Peyer's patch (tissue), 4 donors: ENCODE measurements at places on chromosomes 3 and 15. TPM values are rescaled to one million over a fixed set of nuclear protein-coding genes. Genes with fewer than 3 reads are reported as not detected.

- H3K27ac ChIP-seq: no peak overlapping the region
- H3K36me3 ChIP-seq: no peaks in the 10 kb centered on the region
- DNase-seq: no peak
- no peaks in the 10 kb centered on the region for H3K4me1 ChIP-seq
Observed at GRCh38 chr3:107271787-107272387, 105.4 kb upstream of the CCDC54 start.

GRCh38 chr3:20574746-20575145, 388.7 kb upstream of the SGO1 start:
- no peaks in the 10 kb centered on the region for H3K36me3 ChIP-seq
- H3K4me3 ChIP-seq: no peak overlapping the region
- no peak overlapping the region for H3K27ac ChIP-seq
- no peaks in the 10 kb centered on the region for H3K4me1 ChIP-seq
- H3K27me3 ChIP-seq: no peaks in the 10 kb centered on the region

DNA sequence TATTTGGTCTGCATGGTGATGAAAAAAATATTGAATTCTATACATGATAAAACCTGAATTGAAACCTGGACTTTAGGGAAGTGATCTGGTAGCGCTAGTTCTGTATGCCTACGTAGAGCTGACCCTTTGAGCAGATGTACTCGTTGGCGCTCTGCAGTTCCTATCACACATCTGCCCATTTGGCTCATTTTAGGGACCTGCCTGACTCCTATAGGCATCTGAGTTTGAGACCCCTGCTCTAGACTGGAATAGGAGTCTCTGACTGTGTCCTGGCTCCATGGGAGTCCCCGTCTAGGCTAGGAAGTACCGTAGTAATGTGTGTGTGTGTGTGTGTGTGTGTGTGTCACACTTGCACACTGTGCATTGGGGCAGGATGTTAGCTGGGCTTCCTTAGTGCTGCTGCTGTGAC, 21.2 kb downstream of the STARD5 start:
- H3K4me1 ChIP-seq: peaks cover 12% of the 10 kb centered on the region
- peak; percentile 57 for DNase-seq
- H3K4me3 ChIP-seq: peak overlapping the region; percentile 29
- no peaks in the 10 kb centered on the region for H3K36me3 ChIP-seq
- peak overlapping the region; percentile 51 for H3K27ac ChIP-seq
- no peaks in the 10 kb centered on the region for H3K27me3 ChIP-seq

- no peaks in the 10 kb centered on the region for H3K36me3 ChIP-seq
- DNase-seq: no peak
- H3K4me3 ChIP-seq: no peak overlapping the region
- no peaks in the 10 kb centered on the region for H3K27me3 ChIP-seq
Observed at GRCh38 chr3:125512135-125512920, 7.7 kb downstream of the SNX4 start.

- H3K4me3 ChIP-seq: no peak overlapping the region
- no peaks in the 10 kb centered on the region for H3K27me3 ChIP-seq
- H3K27ac ChIP-seq: no peak overlapping the region
- DNase-seq: no peak
- H3K36me3 ChIP-seq: no peaks in the 10 kb centered on the region
- H3K4me1 ChIP-seq: peaks cover 21% of the 10 kb centered on the region
Observed at GRCh38 chr3:50278123-50278879, 586 bp upstream of the LSMEM2 start.

GRCh38 chr3:184426691-184427141, 46.9 kb downstream of the CHRD start:
- H3K4me1 ChIP-seq: no peaks in the 10 kb centered on the region
- no peak for DNase-seq
- H3K4me3 ChIP-seq: no peak overlapping the region
- H3K27me3 ChIP-seq: no peaks in the 10 kb centered on the region
- no peaks in the 10 kb centered on the region for H3K36me3 ChIP-seq

- H3K27me3 ChIP-seq: no peaks in the 10 kb centered on the region
- H3K4me1 ChIP-seq: no peaks in the 10 kb centered on the region
- H3K27ac ChIP-seq: no peak overlapping the region
- no peaks in the 10 kb centered on the region for H3K36me3 ChIP-seq
Observed at GRCh38 chr3:133282236-133282635, 117.6 kb upstream of the BFSP2 start.

GRCh38 chr3:193665370-193665989, 72.5 kb downstream of the OPA1 start:
- H3K27me3 ChIP-seq: no peaks in the 10 kb centered on the region
- H3K36me3 ChIP-seq: no peaks in the 10 kb centered on the region
- DNase-seq: no peak
- no peak overlapping the region for H3K4me3 ChIP-seq
- H3K4me1 ChIP-seq: no peaks in the 10 kb centered on the region
- H3K27ac ChIP-seq: no peak overlapping the region

The KCNH8 gene
- 0.18 TPM for total RNA-seq

DNA sequence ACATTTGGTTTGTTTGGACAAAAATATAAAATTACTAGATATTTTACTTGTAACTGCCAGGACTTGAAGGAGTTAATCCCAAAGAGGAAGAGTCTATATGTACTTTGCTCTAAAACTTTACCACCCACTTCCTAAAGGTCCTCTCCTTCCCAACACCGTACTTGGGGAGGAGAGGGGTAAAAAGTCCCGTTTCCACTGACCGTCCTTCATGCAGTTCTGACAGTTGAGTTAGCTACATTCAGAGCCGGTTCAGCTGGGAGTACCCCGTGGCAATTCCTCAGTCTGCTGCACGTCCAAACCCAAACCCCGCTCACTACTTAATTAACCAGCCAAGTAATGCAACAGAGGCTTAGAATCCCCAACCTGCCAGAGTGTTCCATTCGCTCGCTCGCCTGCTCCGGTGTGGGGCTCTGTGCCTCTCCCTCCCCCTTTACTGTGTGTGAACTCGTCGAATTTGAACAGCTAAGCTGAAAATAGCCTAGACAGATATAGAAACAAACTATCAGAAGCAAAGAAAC, 519.7 kb downstream of the FOXP1 start:
- peak overlapping the region; percentile 93 for H3K27ac ChIP-seq
- no peaks in the 10 kb centered on the region for H3K27me3 ChIP-seq
- H3K4me3 ChIP-seq: peak overlapping the region; percentile 58
- peaks cover 32% of the 10 kb centered on the region for H3K4me1 ChIP-seq
- H3K36me3 ChIP-seq: no peaks in the 10 kb centered on the region

DNA sequence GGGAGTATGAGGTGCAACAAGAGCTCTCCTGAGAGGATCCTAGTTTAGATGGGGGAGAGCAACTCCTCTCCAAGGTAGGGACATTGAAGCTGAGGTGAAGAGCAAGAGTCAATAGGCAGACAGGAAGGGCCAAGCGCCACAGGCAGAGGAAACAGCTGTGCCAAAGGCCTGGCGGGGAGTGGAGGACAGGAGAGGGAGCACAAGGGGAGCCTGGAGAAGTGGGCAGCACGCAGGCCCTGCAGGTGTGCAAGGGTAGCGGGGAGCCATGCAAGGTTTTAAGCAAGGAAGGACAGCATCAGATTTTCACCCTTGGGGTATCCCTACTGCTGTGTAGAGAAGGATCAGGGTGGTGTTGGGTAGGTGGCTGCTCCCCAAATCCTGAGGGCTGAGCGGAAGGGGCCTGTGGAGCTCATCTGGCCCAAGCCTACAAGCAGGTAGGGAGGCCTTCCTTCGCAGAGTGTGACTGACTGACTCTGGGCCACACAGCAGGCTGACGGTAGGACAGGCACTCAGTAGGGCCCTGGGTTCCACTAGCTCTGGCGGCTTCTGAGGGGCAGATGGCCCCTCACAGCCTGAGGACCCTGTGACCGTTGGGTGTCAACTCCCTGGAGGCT, 13.3 kb downstream of the CHST13 start:
- H3K4me3 ChIP-seq: no peak overlapping the region
- no peaks in the 10 kb centered on the region for H3K36me3 ChIP-seq
- no peaks in the 10 kb centered on the region for H3K27me3 ChIP-seq
- no peaks in the 10 kb centered on the region for H3K4me1 ChIP-seq

The AADACL2 gene
- 0.66 TPM for total RNA-seq

DNA sequence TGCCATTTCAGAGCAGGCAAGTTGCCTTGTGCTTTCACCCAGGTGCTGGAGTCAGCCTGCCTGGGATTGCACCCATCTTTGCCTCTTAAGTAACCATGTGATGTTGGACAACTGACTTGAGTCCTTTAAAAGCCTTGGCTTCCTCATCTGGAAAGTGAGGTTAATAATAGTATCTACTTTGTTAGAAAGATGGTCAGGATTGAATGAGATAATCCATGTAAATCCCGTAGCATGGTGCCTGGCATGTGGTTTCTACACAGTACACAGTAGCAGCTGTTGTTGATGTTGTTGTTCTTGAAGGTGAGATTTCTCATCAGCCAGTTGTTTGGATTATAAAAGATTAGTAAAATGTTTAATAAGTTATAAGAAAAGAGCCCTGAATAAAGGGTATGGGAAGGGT, 48.8 kb downstream of the PSMD6 start:
- H3K27me3 ChIP-seq: no peaks in the 10 kb centered on the region
- DNase-seq: no peak
- H3K27ac ChIP-seq: no peak overlapping the region
- H3K4me3 ChIP-seq: no peak overlapping the region

- H3K4me1 ChIP-seq: peaks cover 5% of the 10 kb centered on the region
- H3K27ac ChIP-seq: no peak overlapping the region
- no peak overlapping the region for H3K4me3 ChIP-seq
Observed at GRCh38 chr15:67897646-67898339, 57.9 kb upstream of the RNU6-1 start.

GRCh38 chr3:20326541-20326940, 140.5 kb upstream of the SGO1 start:
- no peak overlapping the region for H3K4me3 ChIP-seq
- DNase-seq: no peak
- H3K4me1 ChIP-seq: no peaks in the 10 kb centered on the region
- no peak overlapping the region for H3K27ac ChIP-seq

The TMEM108 gene
- 1.4 TPM for total RNA-seq

DNA sequence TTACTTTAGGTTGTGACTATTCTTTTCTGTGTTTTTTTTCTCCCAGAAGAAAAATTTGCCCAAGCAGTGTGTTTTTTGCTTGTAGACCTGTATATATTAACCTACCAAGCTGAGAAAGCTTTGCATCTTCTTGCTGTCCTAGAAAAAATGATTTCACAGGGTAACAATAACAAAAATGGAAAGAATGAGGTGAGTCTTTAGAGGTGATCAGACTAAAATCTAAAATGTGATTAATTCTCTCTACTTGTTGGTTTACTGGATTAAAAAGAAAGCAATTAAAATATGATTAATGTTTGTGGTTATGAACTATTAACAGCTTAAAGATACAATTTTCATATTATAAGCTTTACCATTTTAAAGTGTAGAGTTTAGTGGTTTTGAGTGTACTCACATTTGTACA, 28.2 kb downstream of the CNOT10 start:
- H3K4me1 ChIP-seq: no peaks in the 10 kb centered on the region
- H3K27ac ChIP-seq: no peak overlapping the region
- H3K4me3 ChIP-seq: no peak overlapping the region
- DNase-seq: no peak
- H3K27me3 ChIP-seq: no peaks in the 10 kb centered on the region

The NPAP1 gene
- not detected for total RNA-seq

The EFHB gene
- total RNA-seq: 0.35 TPM

DNA sequence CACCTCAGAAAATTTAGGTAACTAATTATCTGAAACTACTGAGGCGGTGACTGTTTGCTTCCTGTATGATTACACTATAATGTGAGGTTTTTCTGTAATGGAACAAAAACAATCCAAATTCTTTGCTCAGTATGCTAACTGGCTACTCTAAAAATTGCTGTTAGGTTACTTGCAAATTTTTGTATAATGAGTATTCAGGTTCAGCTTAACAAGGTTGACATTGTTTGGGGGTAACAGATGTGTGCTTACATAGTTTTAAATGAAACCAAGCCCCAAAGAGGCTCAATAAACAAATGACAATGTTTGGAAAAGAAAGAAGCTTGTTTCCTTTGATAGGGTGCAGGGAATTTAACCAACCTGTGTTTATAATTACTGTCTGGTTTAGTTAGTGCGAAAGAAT, 414.5 kb upstream of the MDFIC2 start:
- H3K27me3 ChIP-seq: no peaks in the 10 kb centered on the region
- no peak for DNase-seq
